Epithelial cell of proximal tubule (primary cell): ENCODE measurements at places on chromosomes 6 and 20.

DNA sequence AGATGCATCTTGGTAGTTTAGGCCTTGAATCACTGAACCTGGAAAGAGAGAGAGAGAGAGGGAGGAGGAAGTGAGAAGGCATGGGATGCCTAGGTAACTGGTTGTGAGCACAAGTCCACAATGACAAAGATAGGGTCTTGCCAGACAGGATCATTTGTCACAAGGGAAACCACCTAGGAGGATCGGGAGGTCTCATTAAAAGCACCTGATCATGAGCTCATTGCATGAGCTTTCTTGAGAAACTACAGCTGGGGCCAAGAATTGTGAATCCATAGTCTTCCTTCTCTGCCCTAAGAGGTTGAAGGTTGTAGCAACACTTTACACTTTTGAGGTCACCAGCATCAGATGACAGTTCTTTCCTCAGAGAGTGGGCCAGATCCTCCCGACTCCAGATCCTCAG, 195.7 kb downstream of the CD83 start:
- DNase-seq: no peak

DNA sequence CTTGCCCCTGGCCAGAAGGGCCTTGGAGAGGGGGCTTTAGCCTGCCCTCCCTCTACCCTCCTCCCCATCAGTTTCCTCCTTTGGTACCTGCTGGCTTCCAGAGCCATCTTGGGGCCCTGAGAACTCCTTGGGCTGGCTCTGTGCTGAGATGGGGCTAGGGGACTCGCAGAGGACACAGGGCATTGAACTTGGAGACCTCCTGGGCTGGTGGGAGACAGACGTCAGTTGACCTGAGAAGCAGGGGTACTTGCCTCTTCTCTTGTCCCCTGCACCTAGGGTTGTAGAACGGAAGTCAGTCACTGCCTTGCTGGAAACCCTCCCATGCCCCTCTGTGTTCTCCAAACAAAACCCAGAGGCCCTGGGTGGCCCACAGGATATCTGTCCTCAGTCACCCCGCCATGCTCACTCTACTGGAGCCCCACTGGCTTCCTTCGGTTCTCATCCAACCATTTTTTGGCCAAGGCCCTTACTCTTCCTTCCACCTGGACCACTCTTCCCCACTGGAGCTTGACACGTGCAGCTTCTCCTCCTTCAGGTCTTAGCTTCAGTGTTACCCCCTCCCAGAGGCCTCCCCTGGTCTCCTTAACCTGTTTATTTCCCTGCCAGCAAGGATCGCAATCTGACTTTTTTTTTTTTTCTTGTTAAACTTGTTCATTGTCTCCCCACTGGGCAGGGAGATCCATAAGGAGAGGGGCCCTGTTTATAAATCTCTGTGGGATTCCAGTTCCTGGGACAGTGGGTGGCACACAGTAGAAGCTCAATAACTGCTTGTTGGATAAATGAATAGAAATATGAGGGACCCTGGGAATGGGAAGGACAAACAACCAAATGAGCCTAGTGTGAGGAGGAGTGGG, 971 bp downstream of the RBCK1 start:
- no peak for DNase-seq

DNA sequence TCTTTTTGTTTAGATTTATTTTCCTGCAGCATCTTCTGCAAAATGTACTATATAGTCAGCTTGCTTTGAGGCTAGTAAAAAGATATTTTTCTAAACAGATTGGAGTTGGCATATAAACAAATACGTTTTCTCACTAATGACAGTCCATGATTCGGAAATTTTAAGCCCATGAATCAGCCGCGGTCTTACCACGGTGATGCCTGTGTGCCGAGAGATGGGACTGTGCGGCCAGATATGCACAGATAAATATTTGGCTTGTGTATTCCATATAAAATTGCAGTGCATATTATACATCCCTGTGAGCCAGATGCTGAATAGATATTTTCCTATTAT, 3.2 kb downstream of the FOXC1 start:
- no peak for DNase-seq

GRCh38 chr6:113690281-113691259, 166.6 kb upstream of the MARCKS start:
- DNase-seq: peak; percentile 68

- no peak for DNase-seq
These were observed 90.4 kb downstream of the DLL1 start for GRCh38 chr6:170200458-170200891.

DNA sequence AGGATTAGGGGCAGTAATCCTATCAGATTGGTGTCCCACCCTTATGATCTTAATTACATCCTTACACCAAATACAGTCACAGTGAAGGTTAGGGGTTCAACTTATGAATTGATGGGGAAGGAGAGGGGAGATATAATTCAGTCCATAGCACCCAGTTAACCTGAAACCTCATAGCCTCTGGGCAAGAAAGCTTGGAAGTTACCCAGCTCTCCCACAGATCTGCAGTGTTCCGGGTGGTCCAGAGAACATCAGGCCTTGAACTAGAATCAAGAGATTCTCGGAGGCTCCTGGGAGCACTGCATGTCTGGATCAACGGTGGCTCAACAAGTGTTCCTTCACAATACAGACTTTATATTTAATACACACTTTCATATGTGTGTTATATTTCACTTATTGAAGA, 392.6 kb upstream of the MARCKS start:
- DNase-seq: no peak
